ENCODE measurements at places on chromosomes 11 and 22. TPM values are rescaled to one million over a fixed set of nuclear protein-coding genes. Genes with fewer than 3 reads are reported as not detected.

YWHAH gene
- 170 TPM for total RNA-seq

GRCh38 chr11:126293726-126294125, 10.1 kb upstream of the DCPS start:
- no peak for DNase-seq

GRCh38 chr22:36162127-36163034, 1.8 kb upstream of the APOL3 start:
- DNase-seq, result no peak

- DNase-seq, result no peak
Measured at GRCh38 chr11:121807051-121807450, 309.0 kb downstream of the BLID start.

DNA sequence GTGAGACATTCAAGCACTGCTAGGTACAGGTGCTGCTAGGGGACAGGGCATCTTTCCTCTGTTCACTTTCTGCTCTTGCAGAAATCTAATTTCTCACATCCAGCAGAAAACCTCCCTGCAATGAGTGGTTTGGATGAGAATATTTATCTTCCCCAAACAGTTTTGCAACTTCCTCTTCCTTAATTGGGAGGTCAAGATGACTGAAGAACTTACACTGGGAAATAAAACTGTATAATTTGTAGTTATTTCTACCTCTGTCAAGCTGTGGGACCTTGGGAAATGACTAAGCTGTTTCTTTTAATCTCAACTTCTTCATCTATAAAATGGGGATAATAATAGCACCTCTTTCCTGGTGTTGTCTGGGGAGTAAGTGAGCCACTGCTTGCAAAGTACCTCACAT, 69.8 kb downstream of the PRR5L start:
- DNase-seq, result no peak

DNA sequence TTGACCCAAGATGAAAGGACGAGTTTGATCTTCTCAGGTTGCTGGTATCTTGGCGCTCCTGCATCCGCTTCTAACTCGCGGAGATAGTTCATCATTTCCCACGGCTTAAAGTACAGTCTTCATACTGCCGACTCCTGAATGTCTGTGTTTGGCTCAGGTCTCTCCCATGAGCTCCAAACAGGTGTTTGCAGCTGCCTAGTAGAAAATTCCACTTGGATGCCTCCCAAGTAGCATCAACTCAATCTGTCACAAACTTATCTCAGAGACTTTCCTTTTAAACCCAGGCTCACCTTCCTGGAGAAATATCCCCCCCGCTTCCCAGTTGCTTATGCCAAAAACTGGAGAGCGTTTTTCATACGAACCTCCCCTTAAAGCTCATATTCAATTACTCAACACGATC, 986.5 kb downstream of the TBC1D22A start:
- no peak for DNase-seq

DNA sequence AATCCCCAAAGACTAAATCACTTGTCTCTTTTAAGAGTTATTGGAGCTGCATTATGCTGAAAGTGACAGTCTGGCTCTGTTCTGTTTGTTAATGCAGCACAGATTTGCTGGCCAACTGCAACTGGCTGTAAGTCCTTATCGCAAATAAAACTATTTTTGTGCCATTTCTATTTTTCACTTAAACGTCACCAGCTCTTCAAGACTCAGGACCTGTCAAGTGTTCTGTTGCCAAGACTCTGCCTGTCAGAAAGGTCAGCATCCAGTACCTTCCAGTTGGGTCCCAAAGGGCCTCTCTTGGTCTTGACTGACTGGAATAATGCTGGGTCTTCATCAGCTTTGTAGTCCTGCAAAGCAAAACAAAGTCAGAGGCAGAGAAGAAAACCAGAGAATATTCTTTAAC, 45.6 kb downstream of the PITPNB start:
- no peak for DNase-seq

- DNase-seq, result no peak
Measured at GRCh38 chr11:21306739-21307358, 637.5 kb downstream of the NELL1 start.
